ENCODE measurements at places on chromosomes 6 and 20.

DNA sequence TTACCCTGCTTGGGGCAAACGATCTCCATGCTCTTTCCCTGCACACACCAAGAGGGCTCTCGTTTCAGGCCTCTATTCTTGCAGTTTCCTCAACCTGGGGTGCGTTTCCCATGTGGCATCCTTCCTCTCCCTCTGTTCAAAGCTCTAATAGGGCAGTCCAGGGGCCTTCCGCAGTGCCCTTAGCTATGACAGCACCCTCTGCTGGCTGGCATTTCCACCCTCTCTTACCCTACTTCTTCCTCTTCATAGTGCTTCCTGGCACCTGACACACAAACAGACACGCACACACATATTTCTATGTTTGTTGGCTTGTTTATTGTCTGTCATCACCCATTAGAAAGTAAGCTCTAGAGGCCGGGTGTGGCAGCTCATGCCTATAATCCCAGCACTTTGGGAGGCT, 294.0 kb downstream of the CLIC5 start:
- DNase-seq: no peak

GRCh38 chr20:36384022-36384619, 78.0 kb downstream of the DLGAP4 start:
- peak; percentile 52 for DNase-seq

- no peak for DNase-seq
Observed at GRCh38 chr6:167330750-167331149, 5.9 kb downstream of the TTLL2 start.

- DNase-seq: no peak
Observed at GRCh38 chr6:43515808-43516207, 918 bp downstream of the YIPF3 start.

DNA sequence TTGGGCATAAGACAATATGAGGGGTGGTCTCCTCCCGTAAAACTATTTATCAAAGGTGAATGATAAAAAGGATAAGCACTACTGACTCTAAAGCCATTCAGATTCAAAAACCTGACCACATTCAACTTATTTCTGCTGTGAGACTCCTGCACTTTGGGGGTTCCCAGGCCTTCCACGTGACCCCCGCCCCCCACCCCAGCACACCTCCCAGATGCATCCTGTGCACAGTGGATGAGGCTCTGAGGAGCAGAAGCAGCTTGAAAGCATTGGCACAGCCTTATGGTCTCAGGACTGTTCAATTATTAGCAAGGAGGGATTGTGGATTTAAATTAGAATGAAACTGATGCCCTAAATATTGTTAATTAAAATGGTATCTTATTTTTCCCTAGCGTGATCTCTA, 55.1 kb upstream of the SAMD5 start:
- DNase-seq: no peak
